ENCODE measurements at places on chromosomes 5 and 9.

GRCh38 chr5:82164176-82164976 is 113.8 kb downstream of the RPS23 start:
- DNase-seq = no peak

- DNase-seq = no peak
Observed at GRCh38 chr5:74612045-74612444, 28.5 kb downstream of the ENC1 start.

DNA sequence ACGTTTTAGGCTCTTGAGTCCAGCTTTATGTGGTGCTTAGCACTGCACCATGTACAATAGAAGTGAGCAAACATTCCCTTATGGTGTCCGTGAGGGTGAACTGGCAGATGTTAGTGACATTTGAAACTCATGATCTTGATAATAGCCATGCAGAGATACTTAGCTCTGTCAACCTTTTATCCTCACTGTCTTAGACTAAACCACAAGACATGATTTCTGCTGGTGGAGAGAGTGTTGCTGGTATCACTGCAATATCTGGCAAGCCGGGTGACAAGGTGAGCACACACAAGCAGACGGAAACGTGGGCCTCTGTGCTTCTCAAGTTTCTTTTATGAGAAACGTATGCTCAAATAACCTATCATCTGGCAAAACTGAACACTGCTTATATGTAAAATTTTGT is 68.4 kb downstream of the CAST start:
- no peak for DNase-seq

DNA sequence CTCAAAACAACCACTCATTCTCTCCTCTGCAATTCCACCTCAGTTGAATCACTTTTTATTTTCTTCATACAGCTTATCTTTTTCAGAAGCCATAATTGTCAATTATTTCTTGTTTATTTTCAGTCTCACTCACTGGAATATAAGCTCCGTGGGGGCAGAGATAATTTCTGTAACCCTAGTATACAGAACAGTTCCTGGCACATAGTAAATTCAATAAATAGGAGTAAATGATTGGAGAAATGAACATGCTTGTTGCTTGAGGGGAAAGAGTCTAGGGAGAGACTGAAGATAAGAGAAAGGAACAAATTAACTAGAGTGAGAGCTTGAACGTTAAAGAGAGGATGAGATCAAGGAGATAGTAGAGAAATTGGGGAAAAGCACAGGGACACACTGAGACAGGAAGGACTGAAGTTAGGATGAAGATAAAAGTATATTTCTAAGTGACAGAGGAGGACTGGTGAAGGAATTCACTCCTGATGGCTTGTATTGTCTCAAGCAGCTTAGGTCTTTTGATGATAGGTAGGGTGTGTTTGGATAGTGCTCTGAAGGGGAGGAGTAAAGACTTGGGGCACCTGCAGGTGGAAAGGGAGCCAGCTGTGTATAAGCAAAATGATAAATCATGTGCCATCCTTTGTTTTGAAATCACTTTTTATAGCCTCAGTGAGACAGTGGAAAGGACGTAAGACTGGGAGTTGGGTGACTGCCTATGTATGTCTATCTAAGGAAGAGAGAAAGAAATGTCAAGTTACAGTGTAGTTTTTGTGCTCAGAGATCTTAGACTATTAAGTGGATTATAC is 2.2 kb downstream of the NAA35 start:
- no peak for DNase-seq

- no peak for DNase-seq
Observed at GRCh38 chr9:108163321-108164005, 673.9 kb upstream of the KLF4 start.

GRCh38 chr9:71620746-71621145 is 147.6 kb downstream of the CEMIP2 start:
- no peak for DNase-seq

DNA sequence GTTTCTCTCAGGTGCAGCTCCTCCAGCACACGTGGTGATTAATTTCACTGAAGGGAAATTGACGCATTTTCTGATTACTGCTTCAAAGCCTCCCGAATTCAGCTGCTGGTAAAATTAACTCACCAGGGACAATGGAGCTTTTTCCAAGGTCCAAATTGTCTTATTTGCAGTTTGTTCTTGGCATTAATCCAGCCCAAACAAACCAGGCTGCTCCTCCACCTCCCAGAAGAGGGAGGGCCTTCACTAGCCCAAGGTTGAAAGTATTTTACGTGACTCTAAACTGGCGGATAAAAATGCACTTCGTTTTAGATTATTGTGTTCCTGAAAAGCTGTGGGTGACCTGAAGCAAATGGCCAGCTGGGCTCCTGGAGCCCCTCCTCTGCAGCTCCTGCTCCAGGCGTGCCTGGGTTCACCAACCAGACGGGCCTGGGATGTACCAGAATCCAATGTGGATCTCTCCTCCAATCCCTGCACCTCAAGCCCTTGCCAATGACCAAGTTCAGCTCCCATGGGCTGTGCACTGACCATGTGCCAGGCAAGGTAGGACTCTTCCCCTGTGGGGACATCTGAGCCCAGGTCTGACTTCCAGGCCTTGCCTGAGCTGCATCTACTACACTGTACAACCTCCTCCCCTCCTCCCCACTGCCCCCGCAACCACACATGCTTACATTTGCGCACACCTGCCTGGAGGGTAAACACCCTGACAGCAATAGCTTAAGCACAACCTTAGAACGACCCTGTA is 193.4 kb downstream of the CDK5RAP2 start:
- DNase-seq = no peak

DNA sequence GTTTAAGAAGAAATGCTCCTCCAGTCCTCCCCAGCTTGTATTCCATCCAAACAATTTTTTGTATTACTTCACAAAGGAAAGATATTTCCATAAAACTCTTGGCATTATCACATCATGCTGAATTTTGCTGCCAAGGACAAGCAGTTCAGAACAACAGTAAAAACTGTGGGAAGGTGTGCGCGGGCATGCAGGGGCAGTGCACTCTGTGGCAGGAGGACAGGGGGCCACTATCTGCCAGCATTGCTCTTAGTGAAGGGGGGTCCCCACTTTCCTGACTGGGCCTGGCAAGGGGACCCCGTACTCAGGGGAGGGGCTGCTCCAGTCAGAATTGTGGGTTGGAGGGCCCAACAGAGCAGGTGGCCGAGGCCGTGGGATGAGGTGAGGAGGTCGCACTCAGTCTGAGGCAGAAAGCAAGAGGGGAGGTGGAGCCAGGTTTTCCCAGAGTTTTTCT is 32.8 kb downstream of the ANGPTL2 start:
- DNase-seq = no peak

GRCh38 chr5:137264041-137264440 is 235.1 kb downstream of the SPOCK1 start:
- no peak for DNase-seq

- no peak for DNase-seq
Observed at GRCh38 chr5:53334431-53334941, 145.9 kb upstream of the FST start.

- no peak for DNase-seq
Observed at GRCh38 chr9:90505695-90506094, 136.9 kb downstream of the DIRAS2 start.

- no peak for DNase-seq
Observed at GRCh38 chr5:33649549-33650482, 209.1 kb downstream of the TARS1 start.

- DNase-seq = no peak
Observed at GRCh38 chr5:56075361-56075760, 80.6 kb upstream of the IL6ST start.

GRCh38 chr9:107751567-107752210 is 262.1 kb upstream of the KLF4 start:
- DNase-seq = no peak

DNA sequence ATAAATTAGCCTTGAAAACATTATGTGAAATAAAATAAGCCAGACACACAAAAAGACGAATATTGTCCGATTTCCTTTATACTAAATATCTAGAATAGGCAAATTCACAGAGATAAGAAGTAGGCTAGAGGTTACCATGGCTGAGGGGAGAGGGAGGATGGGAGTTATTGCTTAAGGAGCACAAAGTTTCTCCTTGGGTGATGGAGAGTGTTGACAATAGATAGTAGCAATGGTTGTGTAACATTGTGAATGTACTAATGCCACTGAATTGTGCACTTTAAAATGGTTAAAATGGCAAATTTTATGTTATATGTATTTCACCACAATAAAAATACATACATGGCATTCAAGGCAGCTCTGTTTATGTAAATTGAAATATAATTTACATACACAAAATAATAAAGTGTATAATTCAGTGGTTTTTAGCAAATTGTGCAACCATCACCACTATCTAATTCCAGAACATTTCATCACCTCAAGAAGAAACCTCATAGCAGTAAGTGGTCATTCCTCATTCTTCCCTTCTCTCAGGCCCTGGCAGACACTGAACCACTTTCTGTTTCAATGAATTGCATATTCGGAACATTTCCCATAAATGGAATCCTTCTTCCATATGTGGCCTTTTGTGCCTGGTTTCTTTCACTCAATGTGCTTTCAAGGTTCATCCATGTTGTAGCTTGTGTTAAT is 59.2 kb downstream of the NDST1 start:
- no peak for DNase-seq

- DNase-seq = no peak
Observed at GRCh38 chr5:130875656-130876055, 289.4 kb downstream of the HINT1 start.

DNA sequence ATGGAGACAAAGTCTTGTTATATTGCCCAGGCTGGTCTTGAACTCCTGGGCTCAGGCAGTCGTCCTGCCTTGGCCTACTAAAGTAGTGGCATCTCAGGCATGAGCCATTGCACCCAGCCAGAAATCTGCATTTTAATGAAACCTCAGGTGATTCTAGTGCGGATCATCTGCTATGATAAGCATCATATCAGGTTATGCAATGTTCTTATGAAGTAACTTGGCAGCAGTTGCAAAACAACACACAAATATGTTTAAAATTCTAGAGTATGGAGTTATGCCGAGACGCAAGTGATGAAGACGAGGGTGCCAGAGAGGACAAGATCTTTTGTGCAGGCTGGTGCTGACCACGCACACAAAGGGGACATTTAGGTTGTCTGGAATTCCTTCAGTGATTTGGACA is 153.2 kb upstream of the MEF2C start:
- no peak for DNase-seq

DNA sequence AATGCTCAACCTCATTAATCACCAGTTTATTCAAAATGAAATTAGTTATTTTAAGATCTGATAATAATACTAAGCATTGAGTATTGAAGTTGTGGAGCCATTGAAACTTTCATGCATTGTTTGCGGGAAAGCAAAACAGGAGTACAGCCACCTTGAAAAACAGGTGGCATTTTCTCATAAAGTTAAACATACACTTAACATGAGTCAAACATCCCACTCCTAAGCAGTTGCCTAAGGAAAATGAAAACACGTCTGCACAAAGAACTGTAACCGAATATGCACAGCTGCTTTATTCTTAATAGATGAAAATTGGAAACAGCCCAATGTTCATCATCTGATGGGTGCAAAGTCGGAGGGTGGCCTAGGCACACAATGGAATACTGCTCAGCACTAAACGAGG is 177.3 kb downstream of the IRX2 start:
- DNase-seq = no peak

- no peak for DNase-seq
Observed at GRCh38 chr5:178564397-178564796, 25.8 kb downstream of the COL23A1 start.

- DNase-seq = peak; percentile 51
Observed at GRCh38 chr9:75265525-75265972, 177.2 kb downstream of the OSTF1 start.

GRCh38 chr5:149915392-149916260 is 29.0 kb downstream of the PDE6A start:
- no peak for DNase-seq
